ENCODE measurements at places on chromosomes 13 and 19. TPM values are rescaled to one million over a fixed set of nuclear protein-coding genes. Genes with fewer than 3 reads are reported as not detected.

The TEX26 gene
- polyA plus RNA-seq: not detected

The GFY gene
- polyA plus RNA-seq: not detected

The KCNRG gene
- 0.66 TPM for polyA plus RNA-seq

GRCh38 chr13:51275101-51275500 lies 52.9 kb downstream of the FAM124A start:
- no peaks in the 10 kb centered on the region for H3K4me1 ChIP-seq
- no peak overlapping the region for H3K27ac ChIP-seq
- no peak for DNase-seq

The SLC6A16 gene
- polyA plus RNA-seq: 8.8 TPM

GRCh38 chr13:31044364-31045285 lies 112.2 kb downstream of the TEX26 start:
- DNase-seq: peak; percentile 51
- peaks cover 7% of the 10 kb centered on the region for H3K4me1 ChIP-seq
- no peaks in the 10 kb centered on the region for H3K36me3 ChIP-seq
- H3K4me3 ChIP-seq: no peak overlapping the region
- no peak overlapping the region for H3K27ac ChIP-seq

DNA sequence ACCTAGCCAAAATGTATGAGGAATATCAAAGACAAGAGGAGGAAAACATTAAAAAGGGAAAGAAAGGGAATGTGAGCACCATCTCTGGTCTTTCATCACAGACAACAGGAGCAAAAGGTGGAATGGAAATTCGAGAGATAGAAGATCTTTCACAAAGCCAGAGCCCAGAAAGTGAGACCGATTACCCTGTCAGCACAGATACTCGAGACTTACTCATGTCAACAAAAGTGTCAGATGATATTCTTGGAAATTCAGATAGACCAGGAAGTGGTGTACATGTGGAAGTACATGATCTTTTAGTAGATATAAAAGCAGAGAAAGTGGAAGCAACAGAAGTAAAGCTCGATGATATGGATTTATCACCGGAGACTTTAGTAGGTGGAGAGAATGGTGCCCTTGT lies 217.0 kb downstream of the NBEA start:
- no peak overlapping the region for H3K4me3 ChIP-seq
- H3K27ac ChIP-seq: peak overlapping the region; percentile 39
- no peaks in the 10 kb centered on the region for H3K27me3 ChIP-seq
- DNase-seq: no peak
- peaks cover 6% of the 10 kb centered on the region for H3K4me1 ChIP-seq

The ZNF45 gene
- polyA plus RNA-seq: 16.8 TPM

GRCh38 chr13:26050568-26051230 lies 1.1 kb downstream of the SHISA2 start:
- H3K36me3 ChIP-seq: no peaks in the 10 kb centered on the region
- no peak overlapping the region for H3K4me3 ChIP-seq
- DNase-seq: no peak
- H3K27ac ChIP-seq: no peak overlapping the region
- peaks cover 46% of the 10 kb centered on the region for H3K27me3 ChIP-seq
- peaks cover 15% of the 10 kb centered on the region for H3K4me1 ChIP-seq

DNA sequence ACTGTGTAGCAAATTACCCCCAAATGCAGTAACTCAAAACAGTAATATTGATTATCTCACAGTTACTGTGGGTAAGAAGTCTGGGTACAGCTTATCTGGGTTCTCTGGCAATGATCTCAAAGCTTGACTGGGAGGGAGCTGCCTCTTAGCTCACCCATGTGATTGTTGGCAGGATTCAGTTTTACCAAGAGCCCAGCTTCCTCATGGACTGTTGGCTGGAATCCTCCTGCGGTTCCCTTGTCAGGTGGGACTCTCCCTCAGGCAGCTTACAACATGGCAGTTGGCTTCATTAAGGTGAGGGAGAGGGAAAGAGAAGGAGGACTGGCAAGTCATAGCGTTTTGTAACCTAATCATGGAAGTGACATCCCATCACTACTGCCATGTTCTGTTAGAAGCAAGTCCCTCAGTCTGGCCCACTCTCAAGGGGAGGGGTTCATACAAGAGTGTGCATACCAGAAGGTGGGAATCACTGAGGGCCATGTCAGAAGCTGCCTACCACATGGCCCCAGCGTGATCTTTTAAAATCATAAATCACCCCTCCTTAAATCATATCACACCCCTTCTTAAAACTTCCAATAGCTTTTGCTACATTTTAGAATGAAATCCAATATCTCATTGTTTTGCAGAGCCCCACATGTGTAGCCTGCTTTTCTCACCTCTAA lies 108.1 kb downstream of the OLFM4 start:
- H3K36me3 ChIP-seq: no peaks in the 10 kb centered on the region
- no peaks in the 10 kb centered on the region for H3K4me1 ChIP-seq

- DNase-seq: no peak
- H3K27ac ChIP-seq: no peak overlapping the region
- H3K4me1 ChIP-seq: no peaks in the 10 kb centered on the region
Measured at GRCh38 chr13:21717817-21718216, 46.9 kb downstream of the FGF9 start.

The AP2A1 gene
- polyA plus RNA-seq: 4.0 TPM

DNA sequence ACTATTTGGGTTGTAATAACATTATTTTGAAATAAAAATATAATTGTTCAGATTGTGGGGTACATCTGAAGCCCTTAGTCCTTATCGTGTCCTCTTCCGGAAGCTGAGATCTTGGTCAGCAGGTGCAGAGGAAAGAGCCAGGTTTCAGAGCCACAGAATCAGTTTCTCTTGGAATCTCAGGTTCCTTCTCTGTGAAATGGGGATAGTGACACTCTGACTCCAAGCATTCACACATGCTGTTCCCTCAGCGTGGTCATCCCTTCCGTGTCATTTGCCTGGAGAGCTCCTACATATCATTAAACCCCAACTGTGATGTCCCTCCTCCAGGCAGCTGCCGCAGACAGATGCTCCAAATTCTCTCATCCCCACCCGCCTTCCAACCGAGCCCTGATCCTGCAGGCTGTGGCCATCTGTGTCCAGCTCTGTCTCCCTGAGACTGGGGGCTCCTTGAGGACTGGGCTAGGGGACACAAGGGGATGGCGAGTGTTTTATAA lies 59.8 kb downstream of the AP1M1 start:
- DNase-seq: no peak
- no peaks in the 10 kb centered on the region for H3K27me3 ChIP-seq
- H3K4me1 ChIP-seq: peaks cover 61% of the 10 kb centered on the region

- H3K27me3 ChIP-seq: no peaks in the 10 kb centered on the region
- H3K4me1 ChIP-seq: no peaks in the 10 kb centered on the region
- no peak overlapping the region for H3K27ac ChIP-seq
- no peak overlapping the region for H3K4me3 ChIP-seq
Measured at GRCh38 chr19:28960986-28961705, 251.8 kb downstream of the UQCRFS1 start.

The ZNF560 gene
- not detected for polyA plus RNA-seq

DNA sequence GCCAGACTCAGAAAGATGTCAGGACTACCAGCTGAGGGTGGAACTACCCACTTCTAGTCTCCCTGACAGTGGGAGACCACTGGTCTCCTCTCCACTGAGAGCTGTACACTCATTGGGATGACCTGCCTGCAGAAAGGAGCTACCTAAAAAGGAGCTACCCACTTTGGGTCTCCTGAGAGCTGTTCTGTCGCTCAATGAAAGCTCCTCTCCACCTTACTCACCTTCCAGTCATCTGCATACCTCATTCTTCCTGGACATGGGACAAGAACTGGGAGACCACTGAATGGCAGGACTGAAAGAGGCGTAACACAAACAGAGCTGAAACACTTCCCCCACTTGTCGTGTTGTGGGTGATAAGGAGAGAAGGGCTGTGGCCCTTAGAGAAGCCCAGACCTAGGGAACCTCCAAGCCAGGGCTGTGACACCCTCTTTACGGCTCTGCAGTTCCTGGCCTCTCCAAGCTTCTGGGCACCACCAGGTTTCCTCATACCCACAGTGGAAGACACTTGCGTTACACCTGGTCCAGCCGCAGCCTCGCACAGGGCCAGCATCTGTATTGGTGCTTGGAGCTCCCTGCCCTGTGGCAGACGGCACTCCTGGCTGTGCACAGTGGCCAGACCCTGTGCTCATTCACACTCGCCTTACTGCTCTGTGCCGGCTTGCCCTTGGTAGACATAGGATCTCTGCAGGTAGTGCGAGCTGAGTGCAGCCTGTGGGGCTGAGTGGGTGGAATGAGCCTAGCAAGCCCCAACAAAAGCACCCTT lies 54.9 kb upstream of the SLITRK6 start:
- no peaks in the 10 kb centered on the region for H3K4me1 ChIP-seq
- H3K4me3 ChIP-seq: no peak overlapping the region
- no peak for DNase-seq
- H3K36me3 ChIP-seq: peaks cover 10% of the 10 kb centered on the region
- H3K27ac ChIP-seq: no peak overlapping the region

DNA sequence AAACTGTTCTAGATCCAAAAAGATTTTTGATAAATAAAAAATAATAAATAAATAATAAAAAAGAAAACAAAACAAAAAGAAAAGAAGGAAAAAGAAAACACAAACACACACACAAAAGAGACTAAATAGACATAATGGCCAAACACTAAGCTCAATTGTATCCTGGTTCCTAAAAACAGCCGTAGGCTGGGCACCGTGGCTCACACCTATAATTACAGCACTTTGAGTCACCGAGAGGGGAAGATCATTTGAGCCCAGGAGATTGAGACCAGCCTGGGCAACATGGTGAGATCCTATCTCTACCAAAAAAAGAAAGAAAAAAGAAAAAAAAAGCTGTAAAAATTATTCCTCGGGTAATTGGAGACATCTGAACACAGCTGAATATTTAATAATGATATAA lies 8.9 kb downstream of the ETHE1 start:
- DNase-seq: no peak
- H3K27ac ChIP-seq: peak overlapping the region; percentile 90

- H3K36me3 ChIP-seq: no peaks in the 10 kb centered on the region
- DNase-seq: no peak
- H3K4me3 ChIP-seq: no peak overlapping the region
Measured at GRCh38 chr13:55653497-55653896, 1487.2 kb upstream of the PRR20A start.

The LIN37 gene
- 12.7 TPM for polyA plus RNA-seq

- no peaks in the 10 kb centered on the region for H3K36me3 ChIP-seq
- DNase-seq: no peak
- no peak overlapping the region for H3K4me3 ChIP-seq
- H3K27me3 ChIP-seq: no peaks in the 10 kb centered on the region
- no peak overlapping the region for H3K27ac ChIP-seq
Measured at GRCh38 chr19:33389421-33390100, 16.1 kb downstream of the CEBPG start.

All from naive B cell (primary cell).